T follicular helper cell (primary cell): ENCODE measurements at places on chromosomes 16 and 17.

DNA sequence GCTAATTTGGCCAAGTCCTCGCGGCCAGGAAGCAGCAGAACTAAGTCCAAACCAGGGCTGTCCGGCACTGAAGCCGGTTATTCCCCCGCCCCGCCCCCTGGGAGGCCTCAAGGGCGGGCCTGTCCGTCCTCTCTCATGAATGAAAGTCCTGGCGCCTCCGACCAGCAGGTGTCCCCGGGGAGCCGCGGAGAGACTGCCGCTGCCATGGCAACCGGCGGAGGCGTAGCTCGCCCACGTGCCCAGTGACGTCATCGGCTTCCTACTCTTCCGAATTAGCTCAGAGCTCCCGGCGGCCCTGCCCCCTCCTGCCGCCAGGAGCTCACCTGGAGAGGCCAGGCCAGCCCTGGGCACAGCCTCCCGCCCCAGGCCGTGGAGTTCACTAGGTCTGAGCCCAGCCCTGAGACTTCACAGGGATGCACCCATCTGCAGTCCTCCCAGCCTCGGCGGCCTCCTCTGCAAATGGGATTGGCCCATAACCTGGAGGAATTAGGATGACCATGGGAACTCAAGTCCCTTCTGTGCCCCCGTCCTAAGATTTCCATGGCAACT is 1.3 kb downstream of the SPATA2L start:
- peak; percentile 96 for DNase-seq

- DNase-seq, result no peak
These were observed 137.4 kb upstream of the TNRC6C start for GRCh38 chr17:77821114-77821513.

- DNase-seq, result no peak
These were observed 12.2 kb upstream of the PRKCA start for GRCh38 chr17:66290101-66290722.

- DNase-seq, result no peak
These were observed 31.5 kb downstream of the FA2H start for GRCh38 chr16:74743045-74743667.

DNA sequence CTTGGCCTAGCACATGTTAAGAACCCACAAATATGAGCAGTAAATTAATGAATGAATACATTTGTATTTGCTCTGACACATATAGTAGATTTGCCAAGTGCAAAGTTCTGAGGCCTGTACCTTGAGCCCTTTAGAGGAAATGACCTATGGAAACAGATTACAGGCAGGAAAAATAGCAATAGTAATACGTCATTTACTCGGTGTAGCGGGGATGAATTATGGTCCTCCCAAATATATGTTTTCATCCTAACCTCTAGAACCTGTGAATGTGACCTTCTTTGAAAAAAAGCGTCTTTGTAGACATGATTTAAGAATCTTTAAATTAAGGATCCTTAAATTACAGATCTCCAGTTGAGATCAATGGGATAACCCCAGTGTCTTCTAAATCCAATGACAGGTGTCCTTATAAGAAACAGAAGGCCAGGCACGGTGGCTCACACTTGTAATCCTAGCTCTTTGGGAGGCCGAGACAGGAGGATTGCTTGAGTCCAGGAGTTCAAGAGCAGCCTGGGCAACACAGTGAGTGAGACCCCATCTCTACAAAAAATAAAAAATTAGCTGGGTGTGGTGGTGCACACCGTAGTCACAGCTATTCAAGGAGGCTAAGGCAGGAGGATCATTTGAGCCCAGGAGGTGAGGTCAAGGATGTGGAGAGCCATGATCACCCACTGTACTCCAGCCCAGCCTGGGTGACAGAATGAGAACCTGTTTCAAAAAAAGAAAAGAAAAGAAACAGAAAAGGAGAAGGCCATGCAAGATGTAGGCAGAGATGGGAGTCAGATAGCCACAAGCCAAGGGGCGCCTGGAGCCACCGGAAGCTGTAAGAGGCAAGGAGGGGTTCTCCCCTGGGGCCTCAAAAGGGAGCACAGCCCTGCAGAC is 5.1 kb upstream of the ITPRIPL2 start:
- DNase-seq, result no peak

- DNase-seq, result no peak
These were observed 3.9 kb upstream of the TMEM114 start for GRCh38 chr16:8594149-8594666.

GRCh38 chr17:64685705-64686104 is 23.6 kb upstream of the SMURF2 start:
- no peak for DNase-seq

DNA sequence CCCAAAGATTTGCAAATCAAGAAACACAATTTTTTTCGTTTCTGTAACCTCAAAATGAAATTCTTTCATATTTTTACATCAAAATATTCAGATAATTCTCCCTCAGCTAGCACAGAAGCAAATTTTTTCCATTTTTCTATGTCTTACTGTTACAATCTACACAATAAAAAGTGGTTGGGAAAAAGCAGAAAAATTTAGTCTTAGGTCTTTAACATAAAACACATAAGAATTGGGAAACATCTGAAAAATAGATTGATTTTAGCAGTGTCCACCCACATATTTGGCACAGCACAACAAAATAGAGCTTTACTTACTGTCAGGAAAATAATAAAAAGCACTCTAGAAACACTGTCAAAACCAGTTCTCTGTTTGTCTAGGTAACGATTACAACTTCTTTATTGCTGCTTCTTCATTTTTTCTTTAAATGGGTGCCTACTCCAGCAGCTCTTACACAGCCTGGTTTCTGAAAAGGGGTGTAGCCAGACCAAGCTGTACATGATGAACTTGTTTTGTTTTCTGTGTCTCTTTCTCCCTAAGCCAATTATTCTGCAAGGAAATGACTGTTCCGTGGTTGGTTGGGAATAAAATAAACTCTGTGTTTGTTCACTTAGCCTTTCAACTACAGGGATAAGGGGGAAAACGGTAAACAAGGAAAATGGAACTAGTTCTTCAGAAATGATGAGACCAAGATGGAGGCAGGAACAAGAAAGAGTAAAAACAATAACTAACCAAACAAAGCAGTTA is at the start of gene ABCA6:
Gene ABCA6, minus strand, starts transcription at position 465 of the 744 bp plus-strand sequence. CDS start 1,192 bp downstream, outside the sequence.
- DNase-seq, result no peak

DNA sequence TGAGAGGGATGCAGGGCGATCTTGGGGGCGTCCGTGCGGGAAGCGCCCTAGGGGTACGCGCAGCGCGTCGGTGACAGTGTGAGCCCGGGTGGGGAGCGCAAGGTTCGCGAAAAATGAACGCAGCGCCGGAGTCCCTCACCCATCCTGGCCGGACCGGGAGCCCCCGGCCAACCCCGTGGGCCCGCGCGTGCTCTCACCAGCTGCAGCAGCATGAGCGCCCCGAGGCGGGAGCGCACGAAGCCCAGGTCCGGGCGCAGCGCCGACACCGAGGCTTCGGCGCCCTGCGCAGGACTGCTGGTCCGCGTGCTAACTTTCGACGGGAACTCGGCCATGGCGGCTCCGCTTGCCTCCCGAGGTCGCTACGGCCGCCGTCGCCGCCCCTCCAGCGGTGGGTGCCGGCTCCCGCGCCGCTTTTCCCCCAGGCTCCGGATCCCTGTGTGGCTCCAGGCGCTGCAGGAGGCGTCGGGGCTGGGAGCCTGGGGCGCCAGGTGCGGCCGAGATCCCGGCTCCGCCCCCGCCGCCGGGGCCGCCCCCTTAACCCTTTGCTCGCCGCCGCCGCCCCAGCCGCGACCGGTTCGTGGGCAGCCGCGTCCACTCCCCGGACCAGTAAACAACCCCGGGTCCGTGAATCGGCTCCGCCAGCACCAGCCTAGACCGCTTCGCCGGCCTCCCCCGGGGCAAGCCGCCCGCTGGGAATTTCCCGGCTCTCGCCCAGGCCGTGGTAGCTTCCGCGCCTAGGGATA is at the start of gene PLLP:
Gene PLLP, minus strand, starts transcription at position 464 of the 743 bp plus-strand sequence. Its CDS starts 132 bp downstream, at position 332.
- no peak for DNase-seq

GRCh38 chr17:74367206-74367605 is at the start of gene GPR142:
TSS of gene GPR142 (plus strand) at chr17:74367506. CDS start at chr17:74369541, 2,035 bp downstream.
- no peak for DNase-seq

GRCh38 chr16:83907111-83907510 is 8.2 kb downstream of the MLYCD start:
- DNase-seq, result no peak

GRCh38 chr17:66331038-66331816 is 28.8 kb downstream of the PRKCA start:
- no peak for DNase-seq

- DNase-seq, result no peak
These were observed 6.9 kb downstream of the DOK4 start for GRCh38 chr16:57479205-57479975.

DNA sequence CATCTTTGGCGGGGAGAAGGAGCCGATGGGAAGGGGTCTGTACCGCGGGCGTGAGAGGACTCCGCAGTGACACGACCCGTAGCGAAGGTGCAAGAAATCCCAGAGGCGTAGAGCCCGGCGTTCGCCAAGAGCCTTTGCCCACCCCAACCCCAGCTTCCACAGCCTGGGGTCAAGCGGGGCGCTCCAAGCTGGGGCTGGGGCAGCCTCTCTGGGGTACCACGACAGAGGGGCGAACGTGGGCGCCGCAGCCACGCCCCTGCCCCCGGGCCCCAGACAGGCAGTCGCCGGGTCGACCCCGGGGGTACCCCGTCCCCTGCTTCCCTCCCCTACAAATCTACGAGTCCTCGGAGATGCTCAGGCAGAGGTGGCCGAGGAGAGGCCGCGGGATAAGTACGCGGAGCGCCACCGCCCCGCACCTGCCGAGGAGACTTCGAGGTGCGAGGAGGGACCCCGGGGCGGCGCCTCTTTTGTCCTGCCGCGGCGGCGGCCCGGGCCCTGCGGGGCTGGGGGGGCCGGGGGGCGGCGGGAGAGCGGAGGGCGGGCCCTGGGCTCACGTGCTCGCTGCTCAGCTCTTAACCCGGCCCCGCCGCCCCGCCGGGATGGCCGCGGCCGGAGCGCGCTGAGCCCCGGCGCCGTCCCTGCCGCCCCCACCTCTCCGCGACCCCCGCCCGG is at the start of gene ADAM11:
Gene ADAM11, plus strand, starts transcription at position 575 of the 672 bp plus-strand sequence. CDS start 212 bp downstream, outside the sequence.
- no peak for DNase-seq
